ENCODE measurements at places on chromosomes 12 and 14.

DNA sequence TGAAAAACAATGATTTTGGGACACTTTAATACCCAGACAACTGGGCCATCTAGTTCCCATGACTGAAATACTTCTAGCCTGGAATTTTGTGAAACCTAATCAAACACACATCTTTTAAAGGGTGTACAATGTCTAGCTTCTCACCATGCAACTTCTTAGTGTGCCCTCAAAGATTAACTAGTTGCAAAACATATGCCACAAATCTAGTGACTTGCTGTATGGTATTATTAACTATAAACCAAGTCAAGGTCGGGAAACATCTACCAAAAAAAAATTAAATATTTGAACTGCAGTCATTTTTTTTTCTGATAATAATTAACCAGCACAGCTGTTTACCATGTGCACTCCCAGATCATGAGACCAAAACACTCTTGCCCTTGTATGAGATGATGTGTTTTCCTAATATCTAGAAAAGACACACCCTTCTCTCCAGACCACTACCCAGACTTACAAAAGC lies 171.8 kb upstream of the FOXN3 start:
- no peak for DNase-seq

GRCh38 chr12:14256121-14256520 lies 109.4 kb upstream of the ATF7IP start:
- no peak for DNase-seq

DNA sequence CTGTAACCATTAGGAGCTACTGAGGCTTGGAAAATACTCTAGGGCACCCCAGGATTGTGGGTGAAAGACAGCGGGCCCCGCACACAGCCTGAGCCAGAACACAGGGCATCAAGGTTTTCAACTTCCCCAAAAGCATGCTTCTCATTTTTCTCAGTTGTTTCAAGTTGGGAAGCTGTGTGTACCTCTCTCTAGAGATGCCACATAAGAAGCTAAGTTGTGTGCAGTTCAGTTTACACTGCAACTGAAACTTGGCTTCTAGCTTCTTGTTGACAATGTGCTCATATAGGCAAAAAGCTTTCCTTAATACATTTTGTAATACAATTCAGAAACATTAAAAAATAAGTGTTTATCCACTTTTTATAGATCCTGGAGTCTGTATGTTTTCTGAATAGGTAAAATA lies 88.1 kb upstream of the PTPRR start:
- DNase-seq = no peak

GRCh38 chr12:12460935-12461922 lies 101.4 kb downstream of the DUSP16 start:
- DNase-seq = no peak

GRCh38 chr12:127194176-127194575 lies 1072.8 kb upstream of the TMEM132C start:
- DNase-seq = no peak

DNA sequence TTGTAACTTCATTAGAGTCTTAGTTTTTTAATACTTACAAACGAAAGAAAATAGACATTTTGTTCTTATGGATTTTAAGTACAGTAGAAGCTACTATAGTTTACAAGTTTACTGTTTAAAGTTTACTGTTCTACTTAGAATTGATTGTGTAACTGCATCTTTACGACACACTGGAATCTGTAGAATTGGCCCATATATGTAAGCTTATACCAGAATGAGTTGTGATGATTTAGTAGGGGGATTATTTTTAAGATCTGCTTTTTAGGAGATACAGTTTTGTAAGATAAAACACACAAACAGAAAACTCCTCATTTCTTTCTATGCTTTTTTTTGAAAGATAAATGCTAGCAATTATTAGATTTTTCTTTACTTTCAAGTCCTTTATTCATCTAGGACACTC lies 30.2 kb upstream of the NAV3 start:
- no peak for DNase-seq
